ENCODE measurements at places on chromosomes 5 and 9. TPM values are rescaled to one million over a fixed set of nuclear protein-coding genes. Genes with fewer than 3 reads are reported as not detected.

- no peak overlapping the region for H3K27ac ChIP-seq
- no peaks in the 10 kb centered on the region for H3K27me3 ChIP-seq
- no peak overlapping the region for H3K4me3 ChIP-seq
- no peaks in the 10 kb centered on the region for H3K36me3 ChIP-seq
- H3K4me1 ChIP-seq = no peaks in the 10 kb centered on the region
Observed at GRCh38 chr5:121987685-121988073, 25.9 kb downstream of the SRFBP1 start.

GRCh38 chr5:35182910-35183535 lies 47.3 kb downstream of the PRLR start:
- no peaks in the 10 kb centered on the region for H3K4me1 ChIP-seq
- H3K27me3 ChIP-seq = peaks cover 72% of the 10 kb centered on the region
- DNase-seq = peak; percentile 21
- no peak overlapping the region for H3K4me3 ChIP-seq
- no peak overlapping the region for H3K27ac ChIP-seq
- no peaks in the 10 kb centered on the region for H3K36me3 ChIP-seq

The EIF4E1B gene
- not detected for total RNA-seq

DNA sequence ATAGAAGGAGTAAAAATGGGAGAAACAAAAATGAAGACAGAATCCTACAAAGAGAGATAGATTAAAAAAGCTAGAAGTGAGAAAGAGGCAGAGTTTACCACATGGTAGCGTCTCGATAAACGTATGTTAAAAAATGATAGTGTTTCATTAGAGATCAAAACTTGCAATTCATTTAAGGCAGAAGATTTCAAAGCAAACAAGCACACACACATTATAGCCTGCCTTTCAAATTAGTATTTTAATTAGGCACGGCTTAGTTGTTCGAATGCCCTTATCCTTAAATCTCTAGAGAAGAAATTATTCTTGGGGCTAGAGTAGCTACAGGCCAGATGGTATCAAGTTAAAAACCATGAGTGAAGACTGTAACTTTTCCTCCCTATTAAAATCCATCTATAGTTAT lies 6.0 kb downstream of the STOM start:
- peaks cover 9% of the 10 kb centered on the region for H3K4me1 ChIP-seq
- no peak overlapping the region for H3K4me3 ChIP-seq
- no peaks in the 10 kb centered on the region for H3K36me3 ChIP-seq
- H3K27ac ChIP-seq = no peak overlapping the region
- DNase-seq = no peak
- H3K27me3 ChIP-seq = no peaks in the 10 kb centered on the region

DNA sequence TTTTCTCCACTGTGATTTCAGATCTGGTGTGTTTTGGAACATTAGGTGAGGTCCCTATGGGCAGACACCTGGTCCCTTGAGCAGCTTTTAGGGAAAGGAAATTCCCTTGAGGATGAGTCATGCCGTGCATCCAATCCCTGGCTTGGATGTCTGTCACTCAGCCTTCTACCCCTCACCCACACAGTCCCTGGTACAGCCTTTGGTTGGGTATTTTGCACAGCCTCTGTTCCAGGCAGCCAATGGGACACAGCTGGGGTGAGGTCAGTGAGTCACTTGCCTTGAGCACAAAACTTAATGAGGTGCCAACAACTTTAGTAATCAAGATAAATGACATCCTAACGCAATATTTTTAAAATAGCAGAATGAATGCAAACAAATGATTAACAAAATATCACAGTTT lies 22.7 kb upstream of the SVEP1 start:
- no peaks in the 10 kb centered on the region for H3K27me3 ChIP-seq
- H3K36me3 ChIP-seq = no peaks in the 10 kb centered on the region
- H3K4me3 ChIP-seq = no peak overlapping the region
- peak overlapping the region; percentile 55 for H3K27ac ChIP-seq

The LAMC3 gene
- 0.38 TPM for total RNA-seq

DNA sequence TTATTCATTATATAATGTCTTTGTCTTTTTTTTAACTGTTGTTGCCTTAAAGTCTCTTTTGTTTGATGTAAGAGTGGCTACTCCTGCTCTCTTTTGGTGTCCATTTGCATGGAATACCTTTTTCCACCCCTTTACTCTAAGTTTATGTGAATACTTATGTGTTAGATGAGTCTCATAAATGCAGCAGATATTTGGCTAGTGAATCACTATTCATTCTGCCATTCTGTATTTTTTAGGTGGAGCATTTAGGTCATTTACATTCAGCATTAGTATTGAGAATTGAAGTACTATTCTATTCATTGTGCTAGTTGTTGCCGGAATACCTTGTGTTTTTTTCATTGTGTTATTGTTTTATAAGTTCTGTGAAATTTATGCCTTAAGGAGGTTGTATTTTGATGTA lies 317.1 kb downstream of the ANXA1 start:
- H3K36me3 ChIP-seq = no peaks in the 10 kb centered on the region
- H3K4me1 ChIP-seq = no peaks in the 10 kb centered on the region
- DNase-seq = no peak
- H3K4me3 ChIP-seq = no peak overlapping the region

GRCh38 chr5:78985725-78986223 lies 664 bp upstream of the ARSB start:
- no peaks in the 10 kb centered on the region for H3K27me3 ChIP-seq
- H3K4me3 ChIP-seq = peak overlapping the region; percentile 70
- H3K4me1 ChIP-seq = peaks cover 30% of the 10 kb centered on the region
- H3K36me3 ChIP-seq = no peaks in the 10 kb centered on the region

The GLRA1 gene
- total RNA-seq = not detected

DNA sequence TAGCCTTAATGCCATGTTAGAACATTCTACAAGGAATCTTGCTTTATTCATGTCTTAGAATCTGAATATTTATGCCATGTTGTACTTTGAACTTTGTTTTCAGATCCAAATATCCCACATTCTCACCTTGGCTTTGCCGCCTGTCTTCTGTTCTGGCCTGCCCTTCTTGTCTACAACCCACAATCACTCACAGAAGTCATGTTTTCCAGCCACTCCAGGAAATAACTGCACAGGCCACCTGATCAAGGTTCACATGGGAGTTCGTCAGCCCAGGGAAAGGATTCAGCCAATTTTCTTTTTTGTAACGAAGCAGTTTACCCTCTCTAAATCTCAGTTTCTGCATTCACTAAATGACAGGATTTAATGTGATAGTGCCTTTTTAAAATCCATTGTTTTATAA lies 70.5 kb downstream of the JAKMIP2 start:
- H3K4me1 ChIP-seq = no peaks in the 10 kb centered on the region
- H3K27ac ChIP-seq = no peak overlapping the region
- no peak overlapping the region for H3K4me3 ChIP-seq
- H3K27me3 ChIP-seq = no peaks in the 10 kb centered on the region

DNA sequence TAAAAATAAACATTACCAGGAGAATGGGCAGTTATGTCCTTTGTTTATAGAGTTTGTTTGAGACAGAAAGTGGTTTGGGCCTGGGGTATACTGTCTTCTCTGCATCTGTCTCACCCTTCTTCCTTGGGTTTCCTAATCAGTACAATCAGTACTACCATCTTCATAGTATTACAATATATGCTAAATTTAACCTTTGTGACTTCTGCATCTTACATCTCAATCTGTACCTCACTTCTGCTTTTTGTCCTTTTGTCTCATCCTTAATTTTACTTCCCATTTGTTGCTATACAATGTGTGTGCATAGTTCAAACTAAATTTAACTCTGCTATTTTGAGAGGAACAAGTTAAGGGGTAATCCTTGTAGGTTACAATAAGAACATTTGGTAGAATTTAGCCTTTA lies 19.6 kb downstream of the FBXO38 start:
- peaks cover 66% of the 10 kb centered on the region for H3K36me3 ChIP-seq
- no peak overlapping the region for H3K27ac ChIP-seq
- H3K27me3 ChIP-seq = no peaks in the 10 kb centered on the region

- H3K36me3 ChIP-seq = peaks cover 8% of the 10 kb centered on the region
- no peak overlapping the region for H3K27ac ChIP-seq
Observed at GRCh38 chr9:78252616-78253015, 16.7 kb downstream of the CEP78 start.

DNA sequence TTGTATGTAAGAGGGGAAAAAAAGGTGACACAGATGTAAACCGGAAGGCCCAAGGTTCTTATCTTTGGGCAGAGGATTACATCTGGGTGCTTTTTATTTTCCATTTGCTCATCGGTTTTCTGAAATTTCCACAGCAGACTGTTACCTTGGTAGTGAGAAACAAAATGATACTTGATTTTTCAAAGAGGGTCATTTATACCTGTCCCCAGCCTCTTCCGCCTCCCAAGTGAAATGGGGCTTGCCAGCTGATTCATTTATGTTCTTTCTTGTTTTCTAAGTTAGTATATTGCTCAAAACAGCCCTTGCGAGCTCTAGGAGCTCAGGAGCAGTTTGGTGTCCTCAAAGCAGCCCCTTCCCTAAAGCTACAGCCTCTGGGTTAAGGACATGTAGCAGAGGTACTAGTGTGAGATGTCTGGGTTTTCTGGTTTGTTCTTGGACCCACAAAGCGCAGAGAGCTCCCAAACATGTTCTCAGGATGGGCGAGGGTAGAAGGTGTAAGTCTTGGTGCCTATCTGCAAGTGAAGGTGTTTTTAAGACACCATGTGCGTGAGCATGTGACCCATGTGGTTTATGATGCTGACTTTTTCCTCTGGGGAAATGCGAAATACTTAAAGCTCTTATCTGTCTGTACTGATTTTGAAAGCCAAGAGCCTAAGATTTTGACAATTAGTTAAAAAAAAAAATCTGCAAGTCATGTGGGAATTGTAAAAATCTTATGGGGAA lies 38.3 kb downstream of the DAPK1 start:
- no peak overlapping the region for H3K4me3 ChIP-seq
- H3K36me3 ChIP-seq = no peaks in the 10 kb centered on the region
- no peaks in the 10 kb centered on the region for H3K4me1 ChIP-seq
- H3K27me3 ChIP-seq = no peaks in the 10 kb centered on the region
- H3K27ac ChIP-seq = no peak overlapping the region

The MYORG gene
- total RNA-seq = 3.1 TPM

DNA sequence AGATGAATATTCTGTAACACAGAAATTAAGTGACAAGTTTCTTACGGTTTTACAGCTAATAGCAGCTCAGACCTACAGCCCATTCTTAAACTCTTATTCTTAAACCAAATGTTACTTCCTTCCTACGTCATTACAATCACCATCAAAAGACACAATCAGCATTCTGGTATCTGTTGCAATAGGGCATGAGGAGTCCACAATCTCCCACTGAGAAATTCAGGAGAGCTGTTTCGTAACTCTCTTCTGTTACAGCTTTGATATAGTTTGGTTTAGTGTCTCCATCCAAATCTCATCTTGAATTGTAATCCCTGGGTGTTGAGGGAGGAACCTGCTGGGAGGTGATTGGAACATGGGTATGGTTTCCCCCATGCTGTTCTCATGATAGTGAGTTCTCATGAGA lies 163.4 kb downstream of the GAS1 start:
- no peak overlapping the region for H3K4me3 ChIP-seq
- DNase-seq = no peak
- H3K27ac ChIP-seq = no peak overlapping the region
- H3K27me3 ChIP-seq = no peaks in the 10 kb centered on the region

The INSYN2B gene
- 0.13 TPM for total RNA-seq

DNA sequence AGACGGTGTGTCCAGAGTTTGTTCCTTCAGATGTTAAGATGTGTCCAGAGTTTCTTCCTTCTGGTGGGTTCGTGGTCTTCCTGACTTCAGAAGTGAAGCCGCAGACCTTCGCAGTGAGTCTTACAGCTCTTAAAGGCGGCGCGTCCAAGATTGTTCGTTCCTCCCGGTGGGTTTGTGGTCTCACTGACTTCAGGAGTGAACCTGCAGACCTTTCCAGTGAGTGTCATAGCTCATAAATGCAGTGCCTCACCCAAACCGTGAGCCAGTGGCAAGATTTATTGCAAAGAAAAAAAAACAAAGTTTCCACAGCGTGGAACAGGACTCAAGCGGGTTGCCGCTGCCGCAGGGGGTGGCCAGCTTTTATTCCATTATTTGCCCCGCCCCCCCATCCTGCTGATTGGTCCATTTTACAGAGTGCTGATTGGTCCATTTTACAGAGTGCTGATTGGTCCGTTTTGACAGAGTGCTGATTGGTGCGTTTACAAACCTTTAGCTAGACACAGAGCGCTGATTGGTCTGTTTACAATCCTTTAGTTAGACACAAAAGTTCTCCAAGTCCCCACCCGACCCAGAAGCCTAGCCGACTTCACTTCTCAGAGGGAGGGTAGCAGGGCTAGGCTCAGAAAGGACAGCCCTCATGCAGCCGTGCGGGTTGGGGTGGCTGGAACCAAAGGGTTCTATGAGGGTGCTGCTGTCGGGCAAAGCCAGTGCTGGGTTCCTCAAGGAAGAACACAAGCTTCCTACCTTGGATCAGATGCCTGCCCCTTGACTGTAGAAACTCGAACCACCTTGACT lies 9.1 kb upstream of the RNF130 start:
- no peak for DNase-seq
- H3K4me1 ChIP-seq = peaks cover 16% of the 10 kb centered on the region
- no peak overlapping the region for H3K27ac ChIP-seq
- peaks cover 26% of the 10 kb centered on the region for H3K27me3 ChIP-seq

The PCDHGC5 gene
- not detected for total RNA-seq

GRCh38 chr5:139396691-139397090 lies 1.8 kb upstream of the PROB1 start:
- H3K4me1 ChIP-seq = peaks cover 16% of the 10 kb centered on the region
- no peaks in the 10 kb centered on the region for H3K36me3 ChIP-seq
- DNase-seq = no peak
- H3K27ac ChIP-seq = no peak overlapping the region
- H3K27me3 ChIP-seq = no peaks in the 10 kb centered on the region

The SPAG8 gene
- total RNA-seq = 1.0 TPM

DNA sequence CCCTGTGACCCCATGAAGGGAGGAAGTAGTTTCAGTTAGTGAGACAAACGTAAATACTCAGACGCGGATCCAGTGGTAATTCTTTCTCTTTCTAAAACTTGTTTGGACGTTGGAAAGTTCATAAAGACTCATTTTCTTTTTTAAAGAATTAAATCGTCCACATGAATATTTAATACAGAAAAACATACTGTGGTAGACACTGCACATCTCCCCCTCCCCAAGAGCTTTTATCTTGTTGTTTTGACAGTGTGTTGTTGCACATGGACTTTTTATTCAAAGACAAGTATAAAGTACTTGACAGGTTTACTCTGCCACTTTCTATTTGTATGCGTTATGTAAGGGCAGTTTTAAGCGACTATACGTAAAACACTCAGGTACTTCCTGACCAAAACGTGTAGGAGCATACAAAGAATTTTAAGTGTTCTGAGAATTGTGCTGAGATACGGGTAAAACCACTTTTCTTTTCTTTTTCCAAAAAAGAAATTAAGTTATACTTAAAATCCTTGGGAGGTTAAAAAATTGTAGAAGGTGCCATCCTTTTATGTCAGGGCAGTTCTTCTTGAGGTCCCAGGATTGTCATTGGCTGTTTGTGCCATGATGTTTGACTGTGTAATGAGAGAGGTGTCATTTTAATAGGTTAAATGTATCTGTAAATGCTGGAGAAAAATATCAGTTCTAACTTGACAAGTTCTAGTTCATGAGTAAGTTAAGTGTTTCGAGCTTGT lies 1.3 kb downstream of the NIPBL start:
- H3K27me3 ChIP-seq = no peaks in the 10 kb centered on the region
- peaks cover 59% of the 10 kb centered on the region for H3K4me1 ChIP-seq
- H3K27ac ChIP-seq = peak overlapping the region; percentile 82
- peak; percentile 71 for DNase-seq
- H3K36me3 ChIP-seq = no peaks in the 10 kb centered on the region
- H3K4me3 ChIP-seq = peak overlapping the region; percentile 81

The TCF7 gene
- 8.9 TPM for total RNA-seq

- H3K27ac ChIP-seq = no peak overlapping the region
- H3K4me3 ChIP-seq = no peak overlapping the region
- no peaks in the 10 kb centered on the region for H3K36me3 ChIP-seq
Observed at GRCh38 chr9:121503444-121503843, 3.8 kb upstream of the GGTA1 start.
